NCI-H2081 treated with DMSO at 0.1 percent for 48 hours (cell line): ENCODE measurements at places on chromosomes 4 and X.

- DNase-seq, result no peak
Measured at GRCh38 chr4:148951346-148951745, 509.1 kb upstream of the NR3C2 start.

DNA sequence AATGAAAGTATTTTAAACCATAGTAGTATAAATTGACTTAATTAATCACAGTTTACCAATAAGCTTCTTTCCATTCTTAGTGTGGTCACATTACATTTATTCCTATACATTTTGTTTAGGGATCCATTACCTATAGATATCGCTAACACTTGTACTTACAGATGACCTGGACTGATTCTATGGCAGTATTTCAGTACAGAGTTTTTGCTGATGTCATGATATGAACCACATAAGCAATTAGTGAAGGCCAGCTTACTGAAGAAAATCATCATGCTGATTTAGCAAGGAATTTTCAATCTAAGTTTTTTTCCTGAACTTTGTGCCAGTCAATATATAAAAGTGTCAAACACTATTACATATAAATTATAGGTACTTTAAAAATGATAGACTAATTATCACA, 113.4 kb upstream of the HPGD start:
- no peak for DNase-seq

DNA sequence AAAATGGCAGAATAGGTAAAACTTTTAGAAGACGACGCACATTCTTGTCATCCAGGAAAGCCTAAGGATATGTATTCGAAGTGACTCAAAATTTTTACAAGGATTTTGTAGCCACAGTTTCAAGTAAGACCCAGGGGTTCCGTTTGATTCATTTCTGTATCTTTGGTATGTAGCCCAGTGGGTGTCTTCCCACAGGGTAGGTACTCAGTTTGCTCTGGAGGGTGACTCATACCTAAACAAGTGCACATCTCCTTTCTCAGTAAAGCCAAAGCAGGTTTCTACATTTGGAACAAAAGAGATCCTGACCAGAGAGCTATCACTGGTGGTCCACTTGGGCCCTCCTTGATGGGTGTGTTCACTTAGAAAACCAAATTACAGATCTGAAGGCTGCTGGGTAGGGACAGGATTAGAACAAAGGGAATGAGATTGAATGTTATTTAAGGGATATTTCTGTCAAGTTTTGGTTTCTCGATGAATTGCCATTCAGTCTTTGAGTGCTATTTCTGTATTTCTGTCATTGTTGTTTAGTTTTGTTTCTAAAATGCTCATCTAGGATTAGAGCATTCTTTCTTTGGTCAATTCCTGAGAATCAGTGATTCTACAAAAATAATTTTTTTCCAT, 56.1 kb downstream of the PLS3 start:
- DNase-seq, result no peak

GRCh38 chrX:11750046-11750445, 8.0 kb upstream of the MSL3 start:
- DNase-seq, result no peak
